ENCODE measurements at places on chromosomes 6 and 20.

DNA sequence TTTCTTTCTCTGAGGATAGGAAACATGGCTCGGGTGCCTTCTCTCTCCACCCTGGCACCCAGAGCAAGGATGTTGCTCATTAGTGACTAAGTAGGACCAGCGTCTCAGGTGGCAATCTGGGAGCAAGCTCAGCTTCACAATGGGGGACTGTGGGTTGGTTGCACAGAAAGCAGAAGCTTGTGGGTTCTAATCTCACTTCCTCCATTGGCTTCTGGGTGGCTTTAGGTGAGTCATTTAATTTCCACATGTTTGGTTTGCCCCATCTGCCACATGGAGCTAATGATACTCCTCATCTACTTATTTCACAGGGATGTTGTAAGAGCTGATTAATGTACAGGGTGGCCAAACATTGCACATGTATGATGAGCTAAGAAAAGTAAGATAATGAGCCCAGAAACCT, 54.8 kb upstream of the AKIRIN2 start:
- DNase-seq = peak; percentile 55

DNA sequence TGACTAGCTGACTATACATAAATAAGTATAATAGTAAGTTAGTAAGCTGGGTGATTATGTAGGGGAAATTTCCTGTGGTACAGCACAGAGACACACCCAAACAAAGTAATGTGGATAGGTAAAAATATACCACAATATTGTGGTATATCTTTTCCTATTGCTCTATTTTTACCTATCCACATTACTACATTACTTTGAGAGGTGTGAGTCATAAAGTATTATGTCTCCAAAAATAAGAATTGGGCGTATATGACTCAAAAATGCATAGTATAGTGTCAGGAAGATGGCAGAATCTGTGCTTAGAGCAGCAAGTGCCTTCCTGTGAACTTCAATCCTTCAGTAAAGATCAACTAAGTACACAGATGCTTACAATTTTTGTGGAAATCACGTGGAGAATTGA, 2.7 kb upstream of the SIRPG start:
- no peak for DNase-seq

DNA sequence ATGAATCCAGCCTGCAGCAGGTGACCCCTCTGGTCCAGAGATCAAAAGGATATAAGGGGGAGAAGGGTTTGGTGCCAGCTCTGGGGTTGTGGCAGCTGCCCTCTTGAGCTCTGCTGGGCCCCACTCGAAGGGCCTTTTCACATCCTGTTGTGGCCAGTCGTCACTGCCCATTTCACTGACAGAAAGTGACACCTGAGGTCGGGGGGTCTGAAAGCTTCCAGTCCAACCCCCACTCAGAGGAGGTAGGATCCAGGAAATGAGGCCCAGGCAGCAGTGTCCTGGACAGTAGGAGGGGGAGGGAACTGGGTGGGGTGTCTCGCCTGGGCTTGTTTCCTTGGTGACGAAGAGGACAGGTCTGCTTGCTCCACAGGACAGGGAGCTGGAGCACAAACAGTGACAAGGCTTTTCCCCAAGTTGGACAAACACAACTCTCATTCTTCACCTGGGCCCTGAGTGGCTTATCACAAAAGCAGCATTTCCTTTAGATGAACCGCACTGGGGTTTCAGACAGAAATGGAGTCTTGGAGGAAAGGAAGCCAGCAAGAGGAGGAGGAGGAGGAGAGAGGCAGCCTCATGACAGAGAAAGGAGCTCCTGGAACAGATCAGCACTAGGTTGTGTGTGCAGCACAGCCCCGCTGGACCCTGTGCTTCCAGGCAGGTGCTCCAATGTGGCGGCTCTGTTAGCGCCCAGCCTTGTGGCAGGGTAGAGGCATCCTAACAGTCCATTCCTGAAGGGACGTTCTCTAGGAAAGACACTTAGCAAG, 11.0 kb downstream of the FRS3 start:
- no peak for DNase-seq

DNA sequence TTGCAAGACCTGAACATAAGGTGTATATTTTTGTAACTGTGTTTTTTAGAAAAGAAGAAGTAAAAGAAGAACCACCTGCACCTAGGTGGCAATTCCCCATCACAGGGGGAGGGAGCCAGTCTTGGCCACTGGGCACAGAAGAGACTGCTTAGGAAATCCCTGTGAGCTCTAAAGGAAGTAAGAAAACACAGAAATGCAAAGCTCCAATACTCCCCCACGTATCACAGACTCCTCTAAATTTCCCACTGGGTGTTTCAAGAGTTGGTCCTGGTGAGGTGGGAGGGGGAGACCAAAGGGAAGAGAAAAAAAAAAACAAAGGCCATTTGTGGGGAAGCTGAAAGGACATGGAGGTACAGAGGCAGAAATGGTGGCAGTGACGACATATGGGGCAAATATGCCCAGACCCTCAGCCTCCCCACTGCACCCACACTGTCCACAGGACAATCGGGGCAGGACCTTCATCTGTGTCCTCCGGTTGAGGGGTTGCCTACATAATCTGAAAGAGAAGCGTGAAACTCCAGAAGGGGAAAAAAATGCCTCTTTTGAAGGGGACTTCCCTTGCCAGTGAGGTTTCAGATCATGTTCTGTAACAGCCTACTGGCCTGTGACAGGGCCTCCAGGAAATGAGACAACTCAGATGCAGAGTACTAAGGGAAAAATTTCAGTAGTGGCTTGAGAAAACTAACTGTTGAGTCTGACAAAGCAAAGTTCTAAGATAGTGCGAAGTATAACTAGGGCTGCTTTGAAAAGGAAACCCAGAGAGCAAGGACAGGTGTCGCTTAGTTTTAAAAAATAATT, 226.2 kb upstream of the MARCKS start:
- DNase-seq = peak; percentile 73

- no peak for DNase-seq
These were observed 92.8 kb downstream of the MBOAT1 start for GRCh38 chr6:20119485-20119884.
